Activated CD4-positive, alpha-beta memory T cell treated with anti-CD3 and anti-CD28 coated beads for 36 hours (primary cell): ENCODE measurements at places on chromosomes 6 and 20. TPM values are rescaled to one million over a fixed set of nuclear protein-coding genes. Genes with fewer than 3 reads are reported as not detected.
A peak's percentile ranks its signal among the peaks of the same experiment; 100 is the strongest.

GRCh38 chr20:25233016-25233772 lies 14.7 kb upstream of the PYGB start:
- H3K27me3 ChIP-seq, result peaks cover 10% of the 10 kb centered on the region
- DNase-seq, result no peak
- H3K36me3 ChIP-seq, result no peaks in the 10 kb centered on the region
- no peak overlapping the region for H3K27ac ChIP-seq
- H3K4me3 ChIP-seq, result no peak overlapping the region
- peaks cover 14% of the 10 kb centered on the region for H3K4me1 ChIP-seq

- no peak overlapping the region for H3K27ac ChIP-seq
- no peak for DNase-seq
- H3K27me3 ChIP-seq, result no peaks in the 10 kb centered on the region
- no peak overlapping the region for H3K4me3 ChIP-seq
- H3K4me1 ChIP-seq, result peaks cover 4% of the 10 kb centered on the region
These were observed 66.5 kb upstream of the TFB1M start for GRCh38 chr6:155380666-155381332.

DNA sequence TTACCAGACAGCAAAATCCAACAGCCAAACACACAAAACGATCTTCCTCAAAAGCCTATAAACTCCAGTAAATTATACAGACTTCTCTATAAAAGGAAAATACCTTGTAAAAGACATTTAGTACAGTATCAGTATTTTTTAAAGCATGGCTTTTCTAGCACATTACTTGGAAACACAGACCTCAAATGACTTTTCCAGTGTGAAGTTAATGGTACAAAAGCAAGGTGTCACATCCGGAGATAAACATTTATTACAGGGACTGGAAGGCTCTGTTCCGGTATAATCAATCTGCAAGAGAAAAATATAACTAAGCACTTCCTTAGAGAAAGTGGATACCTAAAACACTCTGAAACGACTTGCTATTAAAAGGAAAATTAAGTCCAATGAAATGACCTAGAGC lies 17.1 kb downstream of the TMEM30A start:
- DNase-seq, result no peak
- peaks cover 27% of the 10 kb centered on the region for H3K36me3 ChIP-seq
- no peaks in the 10 kb centered on the region for H3K27me3 ChIP-seq
- no peak overlapping the region for H3K27ac ChIP-seq

GRCh38 chr6:100317031-100317430 lies 147.7 kb downstream of the SIM1 start:
- H3K36me3 ChIP-seq, result no peaks in the 10 kb centered on the region
- H3K4me3 ChIP-seq, result no peak overlapping the region
- H3K4me1 ChIP-seq, result no peaks in the 10 kb centered on the region
- H3K27ac ChIP-seq, result no peak overlapping the region

GRCh38 chr6:42402184-42402583 lies 49.5 kb downstream of the TRERF1 start:
- no peak overlapping the region for H3K4me3 ChIP-seq
- peak; percentile 85 for DNase-seq
- peaks cover 81% of the 10 kb centered on the region for H3K4me1 ChIP-seq
- no peaks in the 10 kb centered on the region for H3K27me3 ChIP-seq
- H3K36me3 ChIP-seq, result peaks cover 11% of the 10 kb centered on the region

GRCh38 chr20:20184149-20184548 lies 131.8 kb downstream of the CFAP61 start:
- H3K27me3 ChIP-seq, result peaks cover 6% of the 10 kb centered on the region
- no peak overlapping the region for H3K4me3 ChIP-seq
- DNase-seq, result peak; percentile 17
- H3K4me1 ChIP-seq, result no peaks in the 10 kb centered on the region
- no peak overlapping the region for H3K27ac ChIP-seq

- no peaks in the 10 kb centered on the region for H3K27me3 ChIP-seq
- no peaks in the 10 kb centered on the region for H3K36me3 ChIP-seq
These were observed 22.7 kb upstream of the BMP2 start for GRCh38 chr20:6744805-6745204.

DNA sequence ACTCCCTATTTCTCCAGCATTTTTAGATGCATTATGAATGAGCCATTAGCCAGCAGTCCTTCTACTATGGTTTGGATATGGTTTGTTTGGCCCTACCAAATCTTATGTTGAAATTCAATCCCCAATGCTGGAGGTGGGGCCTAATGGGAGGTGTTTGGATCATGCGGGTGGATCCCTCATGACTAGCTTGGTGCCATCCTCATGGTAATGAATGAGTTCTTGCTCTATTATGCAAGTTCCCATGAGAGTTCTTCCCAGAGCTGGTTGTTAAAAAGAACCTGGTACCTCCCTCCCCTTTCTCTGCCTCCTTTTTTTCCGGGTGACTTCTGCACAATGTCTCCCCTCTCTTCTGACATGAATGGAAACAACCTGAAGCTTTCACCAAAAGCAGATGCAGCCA lies 6.2 kb upstream of the CGA start:
- no peak for DNase-seq
- no peaks in the 10 kb centered on the region for H3K4me1 ChIP-seq
- no peak overlapping the region for H3K4me3 ChIP-seq
- H3K27me3 ChIP-seq, result peaks cover 4% of the 10 kb centered on the region
- no peaks in the 10 kb centered on the region for H3K36me3 ChIP-seq

DNA sequence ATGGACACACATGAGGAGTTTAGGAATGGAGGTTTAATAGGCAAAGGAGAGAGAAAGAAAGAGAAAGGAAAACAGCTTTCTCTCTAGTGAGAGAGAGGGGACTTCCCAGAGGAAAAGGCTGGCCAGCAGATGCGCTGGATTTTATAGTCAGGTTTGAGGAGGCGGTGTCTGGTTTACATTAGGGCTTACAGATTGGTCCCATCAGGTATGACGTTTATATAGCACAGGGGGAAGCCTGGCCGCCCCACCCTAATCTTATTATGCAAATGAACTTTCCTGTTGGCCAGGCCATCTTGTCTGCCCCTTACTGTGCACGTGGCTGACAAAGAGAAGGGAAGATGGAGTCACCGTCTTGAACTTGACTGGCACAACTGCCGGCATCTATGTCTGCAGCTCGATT lies 86.6 kb upstream of the QKI start:
- DNase-seq, result no peak
- peaks cover 5% of the 10 kb centered on the region for H3K27me3 ChIP-seq
- no peaks in the 10 kb centered on the region for H3K4me1 ChIP-seq
- H3K27ac ChIP-seq, result no peak overlapping the region
- H3K4me3 ChIP-seq, result no peak overlapping the region

DNA sequence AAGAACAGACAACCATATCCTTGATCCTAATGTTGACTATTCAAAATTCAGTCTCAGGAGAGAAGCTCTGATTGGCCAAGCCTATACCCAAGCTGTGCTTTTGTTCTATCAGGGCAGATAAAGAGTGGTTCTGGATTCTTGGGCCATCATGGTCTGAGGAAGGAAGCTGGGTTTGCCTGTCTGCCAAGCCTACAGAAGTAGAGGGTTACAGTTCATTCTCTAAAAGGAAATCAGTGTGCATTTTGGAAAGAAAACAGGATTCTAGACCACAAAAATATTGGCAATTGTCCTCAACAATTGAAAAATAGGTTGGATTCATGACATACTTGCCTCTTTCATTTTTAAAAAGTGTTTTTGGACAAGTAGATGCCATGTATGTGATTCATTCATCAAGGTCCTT lies 145.4 kb upstream of the BMP2 start:
- H3K4me3 ChIP-seq, result no peak overlapping the region
- no peak for DNase-seq
- H3K27me3 ChIP-seq, result no peaks in the 10 kb centered on the region
- H3K27ac ChIP-seq, result no peak overlapping the region
- no peaks in the 10 kb centered on the region for H3K36me3 ChIP-seq

DNA sequence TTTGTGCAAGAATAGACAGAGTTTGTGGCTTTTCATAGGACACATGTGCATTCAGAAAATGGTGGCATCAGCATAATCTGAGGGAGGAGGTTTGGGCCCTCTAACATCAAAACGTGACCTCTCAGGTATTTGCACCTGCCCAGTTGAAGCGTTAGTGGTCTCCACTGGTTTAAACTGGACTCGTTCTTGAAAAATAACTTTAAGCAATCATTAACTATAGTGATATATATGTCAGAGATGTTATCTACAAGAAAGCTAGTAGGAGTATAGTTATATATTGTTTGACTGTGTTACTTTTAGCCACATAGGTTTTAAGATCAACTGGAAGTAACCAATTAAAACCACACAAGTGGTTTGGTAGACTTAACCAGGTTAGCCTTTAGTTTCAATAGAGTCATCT lies 607.4 kb downstream of the MAFB start:
- H3K4me1 ChIP-seq, result no peaks in the 10 kb centered on the region
- no peaks in the 10 kb centered on the region for H3K27me3 ChIP-seq
- no peak overlapping the region for H3K27ac ChIP-seq
- no peak for DNase-seq
- H3K36me3 ChIP-seq, result no peaks in the 10 kb centered on the region

GRCh38 chr6:30447237-30447636 lies 42.1 kb upstream of the HLA-E start:
- no peaks in the 10 kb centered on the region for H3K36me3 ChIP-seq
- DNase-seq, result no peak
- no peak overlapping the region for H3K4me3 ChIP-seq
- H3K4me1 ChIP-seq, result peaks cover 32% of the 10 kb centered on the region
- no peak overlapping the region for H3K27ac ChIP-seq
- H3K27me3 ChIP-seq, result peaks cover 79% of the 10 kb centered on the region

GRCh38 chr6:88141561-88142296 lies 24.4 kb downstream of the CNR1 start:
- H3K36me3 ChIP-seq, result no peaks in the 10 kb centered on the region
- peaks cover 3% of the 10 kb centered on the region for H3K27me3 ChIP-seq
- no peaks in the 10 kb centered on the region for H3K4me1 ChIP-seq
- H3K27ac ChIP-seq, result no peak overlapping the region
- no peak for DNase-seq
- H3K4me3 ChIP-seq, result no peak overlapping the region

GRCh38 chr6:17728551-17729222 lies 22.0 kb upstream of the NUP153 start:
- H3K27me3 ChIP-seq, result no peaks in the 10 kb centered on the region
- no peak overlapping the region for H3K27ac ChIP-seq
- H3K4me3 ChIP-seq, result no peak overlapping the region
- no peaks in the 10 kb centered on the region for H3K4me1 ChIP-seq

DNA sequence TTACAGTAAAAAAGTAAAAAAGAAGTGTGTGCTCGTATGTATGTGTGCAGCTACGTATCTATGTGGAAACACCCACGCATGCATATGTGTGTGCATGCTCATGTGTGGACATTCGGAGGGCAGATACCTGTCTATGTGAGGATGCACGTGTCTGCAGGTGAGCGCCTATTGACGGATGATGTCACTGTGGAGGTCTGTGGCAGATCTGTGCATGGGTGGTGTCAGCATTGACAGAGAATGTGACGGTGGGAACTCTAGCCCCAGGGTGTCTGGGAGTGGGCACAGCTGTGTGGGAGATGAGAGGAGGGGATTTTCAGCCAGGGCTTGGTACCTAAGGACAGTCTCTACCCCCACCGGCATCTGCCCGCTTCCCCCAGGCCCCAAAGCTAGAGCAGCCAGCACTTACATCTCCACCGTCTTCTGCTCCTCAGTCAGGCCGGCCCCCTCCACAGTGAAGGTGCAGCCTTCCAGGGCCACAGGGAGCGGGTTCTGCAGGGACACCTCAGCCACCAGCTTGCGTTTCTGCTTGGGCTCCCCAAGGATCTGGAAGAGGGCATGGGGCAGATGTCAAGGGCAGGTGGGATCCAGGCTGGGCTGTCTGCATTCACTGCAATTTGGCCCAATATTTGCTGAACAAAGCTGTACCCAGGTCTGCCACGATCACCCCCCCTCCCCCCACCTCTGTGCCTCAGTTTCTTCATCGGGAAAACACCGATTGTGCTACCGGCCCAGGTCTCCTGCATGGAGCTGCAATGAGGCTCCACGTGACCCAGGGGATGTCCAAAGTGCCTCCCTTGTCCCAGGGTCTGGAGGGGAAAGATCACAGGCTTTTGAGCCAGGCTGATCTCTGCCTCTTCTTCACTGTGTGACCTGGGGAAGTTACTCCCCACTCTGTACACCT lies 34.1 kb downstream of the TGM2 start:
- H3K36me3 ChIP-seq, result no peaks in the 10 kb centered on the region
- H3K4me3 ChIP-seq, result no peak overlapping the region
- no peak overlapping the region for H3K27ac ChIP-seq
- H3K27me3 ChIP-seq, result no peaks in the 10 kb centered on the region

- H3K4me3 ChIP-seq, result no peak overlapping the region
- peaks cover 9% of the 10 kb centered on the region for H3K27me3 ChIP-seq
- no peaks in the 10 kb centered on the region for H3K36me3 ChIP-seq
- no peak overlapping the region for H3K27ac ChIP-seq
- DNase-seq, result no peak
These were observed 51.9 kb downstream of the ADGRG6 start for GRCh38 chr6:142353690-142354089.

DNA sequence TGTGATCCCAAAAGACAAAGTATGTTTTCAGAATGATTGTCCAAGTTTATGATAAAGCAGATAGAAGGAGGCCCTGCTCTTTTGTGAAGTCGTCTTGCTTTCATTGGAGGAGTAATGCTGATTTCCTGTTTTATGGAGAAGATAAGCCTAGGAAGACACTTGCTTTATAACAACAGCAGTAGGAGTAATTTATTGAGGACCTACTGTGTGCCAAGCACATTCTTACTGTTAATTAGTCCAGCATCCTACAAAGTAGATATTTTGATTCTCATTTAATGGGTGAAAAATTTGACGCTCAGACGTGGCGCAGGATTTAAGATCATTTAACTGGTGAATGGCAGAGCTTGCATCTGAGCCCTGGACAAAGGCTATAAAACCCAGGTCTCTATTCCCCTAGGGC lies 87.6 kb downstream of the ZDHHC14 start:
- no peak overlapping the region for H3K4me3 ChIP-seq
- no peak for DNase-seq
- no peak overlapping the region for H3K27ac ChIP-seq

GRCh38 chr20:12072954-12073264 lies 155.2 kb downstream of the BTBD3 start:
- H3K4me3 ChIP-seq, result no peak overlapping the region
- no peaks in the 10 kb centered on the region for H3K27me3 ChIP-seq
- no peaks in the 10 kb centered on the region for H3K4me1 ChIP-seq
- no peaks in the 10 kb centered on the region for H3K36me3 ChIP-seq

DNA sequence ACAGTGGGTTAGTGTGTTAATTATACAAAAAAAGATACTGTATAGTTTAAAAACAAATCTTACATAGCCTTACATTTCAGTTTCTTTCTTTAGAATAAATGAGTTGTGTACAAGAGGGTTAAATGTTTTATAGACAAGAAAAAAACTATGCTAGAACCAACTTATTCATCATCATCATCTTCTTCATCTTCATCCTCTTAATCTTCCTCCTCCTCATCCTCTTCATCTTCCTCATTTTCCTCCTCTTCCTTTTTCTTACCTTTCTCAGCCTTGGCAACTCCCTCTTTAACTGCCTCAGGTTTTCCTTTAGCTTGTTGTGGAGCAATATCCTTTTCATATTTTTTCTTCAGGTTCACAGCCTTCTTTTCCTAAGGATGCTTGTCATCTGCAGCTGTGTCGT lies 53.7 kb downstream of the RPS12 start:
- H3K27me3 ChIP-seq, result peaks cover 16% of the 10 kb centered on the region
- no peak for DNase-seq
- no peaks in the 10 kb centered on the region for H3K36me3 ChIP-seq
- no peak overlapping the region for H3K4me3 ChIP-seq

The WFDC2 gene
- total RNA-seq, result 0.38 TPM

The VIP gene
- total RNA-seq, result not detected

The C2 gene
- 0.97 TPM for total RNA-seq

The TTBK1 gene
- total RNA-seq, result 0.31 TPM

The PRSS35 gene
- total RNA-seq, result not detected

The HFE gene
- total RNA-seq, result 1.0 TPM

The PTCRA gene
- total RNA-seq, result not detected

The NFYA gene
- total RNA-seq, result 30.2 TPM

The MBOAT1 gene
- 14.0 TPM for total RNA-seq

The SLC35D3 gene
- total RNA-seq, result not detected

The OPRL1 gene
- total RNA-seq, result 0.71 TPM

The XKR7 gene
- not detected for total RNA-seq
